Tracheal epithelial cell (primary cell): ENCODE measurements at places on chromosomes 5 and 9. TPM values are rescaled to one million over a fixed set of nuclear protein-coding genes. Genes with fewer than 3 reads are reported as not detected.

The SLC45A2 gene
- 0.21 TPM in 1 of 2 replicates, not detected in the other for total RNA-seq

The MYMK gene
- total RNA-seq: not detected in 2 replicates

The FAM78A gene
- 0.72 TPM in 1 of 2 replicates, not detected in the other for total RNA-seq

The NTRK2 gene
- under 0.01 TPM in 1 of 2 replicates, not detected in the other for total RNA-seq

The GPR151 gene
- not detected in 2 replicates for total RNA-seq

The TMEM215 gene
- under 0.01 TPM in 1 of 2 replicates, not detected in the other for total RNA-seq

The CTNND2 gene
- total RNA-seq: not detected in 2 replicates

The TRIM32 gene
- 13.2 and 16.4 TPM in 2 replicates for total RNA-seq

The CRHBP gene
- total RNA-seq: 0.24 TPM in 1 of 2 replicates, not detected in the other

The FUT7 gene
- not detected in 2 replicates for total RNA-seq

The CMYA5 gene
- total RNA-seq: 0.21 and 0.24 TPM in 2 replicates

The KCNMB1 gene
- not detected in 2 replicates for total RNA-seq

The DPP7 gene
- total RNA-seq: 76.1 and 80.4 TPM in 2 replicates

The PCDHGA9 gene
- 0.72 and 0.85 TPM in 2 replicates for total RNA-seq

The IL4 gene
- not detected in 2 replicates for total RNA-seq

The DCTN3 gene
- 40.3 and 43.4 TPM in 2 replicates for total RNA-seq

The ANKRD34B gene
- 0.96 TPM in 1 of 2 replicates, not detected in the other for total RNA-seq

The FOXD4 gene
- total RNA-seq: 0.24 and 0.43 TPM in 2 replicates

The AMBP gene
- total RNA-seq: 0.24 TPM in 1 of 2 replicates, not detected in the other

The VLDLR gene
- total RNA-seq: 32.5 and 32.8 TPM in 2 replicates

The CD274 gene
- 2.8 and 15.2 TPM in 2 replicates for total RNA-seq

The SOHLH1 gene
- total RNA-seq: not detected in 2 replicates

The FST gene
- total RNA-seq: 28.3 and 176 TPM in 2 replicates
